ENCODE measurements at places on chromosomes 6 and 20.

- DNase-seq: no peak
Measured at GRCh38 chr6:2502998-2503674, 247.6 kb downstream of the MYLK4 start.

- DNase-seq: no peak
Measured at GRCh38 chr20:57708694-57709673, 831 bp downstream of the PMEPA1 start.

- DNase-seq: no peak
Measured at GRCh38 chr20:16472045-16472872, 101.0 kb downstream of the KIF16B start.

DNA sequence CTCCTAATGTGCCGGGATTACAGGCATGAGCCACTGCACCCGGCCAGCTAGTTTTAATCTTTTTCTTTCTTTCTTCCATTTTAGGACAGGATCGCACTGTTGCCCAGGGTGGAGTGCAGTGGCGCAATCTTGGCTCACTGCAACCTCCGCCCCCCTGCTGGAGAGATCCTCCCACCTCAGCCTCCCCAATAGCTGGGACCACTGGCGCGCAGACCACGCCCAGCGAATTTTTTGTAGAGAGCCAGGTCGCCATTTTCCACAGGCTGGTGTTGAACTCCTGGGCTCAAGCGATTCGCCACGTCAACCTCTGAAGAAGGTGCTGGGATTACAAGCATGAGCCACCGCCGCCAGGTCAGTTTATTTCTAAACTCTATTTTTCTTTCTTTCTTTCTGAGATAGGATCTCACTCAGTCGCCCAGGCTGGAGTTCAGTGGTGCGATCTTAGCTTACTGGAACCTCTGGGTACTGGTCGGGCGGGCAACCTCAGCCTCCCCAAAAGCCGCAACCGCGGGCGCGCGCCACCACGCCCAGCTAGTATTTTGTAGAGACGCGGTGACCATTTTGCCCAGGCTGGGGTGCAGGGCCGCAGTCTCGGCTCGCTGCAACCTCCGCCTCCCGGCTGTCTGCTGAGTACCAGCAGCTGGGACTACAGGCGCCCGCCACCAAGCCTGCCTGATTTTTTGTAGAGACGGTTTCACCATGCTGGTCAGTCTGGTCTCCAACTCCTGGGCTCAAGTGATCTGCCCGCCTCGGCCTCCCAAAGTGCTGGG, 20.0 kb upstream of the LIN28B start:
- DNase-seq: no peak

GRCh38 chr20:4083098-4083865, 67.9 kb upstream of the RNF24 start:
- no peak for DNase-seq

GRCh38 chr6:105591053-105591452, 188.2 kb upstream of the PREP start:
- no peak for DNase-seq

GRCh38 chr6:28710466-28711191, 184.9 kb downstream of the GPX5 start:
- no peak for DNase-seq

DNA sequence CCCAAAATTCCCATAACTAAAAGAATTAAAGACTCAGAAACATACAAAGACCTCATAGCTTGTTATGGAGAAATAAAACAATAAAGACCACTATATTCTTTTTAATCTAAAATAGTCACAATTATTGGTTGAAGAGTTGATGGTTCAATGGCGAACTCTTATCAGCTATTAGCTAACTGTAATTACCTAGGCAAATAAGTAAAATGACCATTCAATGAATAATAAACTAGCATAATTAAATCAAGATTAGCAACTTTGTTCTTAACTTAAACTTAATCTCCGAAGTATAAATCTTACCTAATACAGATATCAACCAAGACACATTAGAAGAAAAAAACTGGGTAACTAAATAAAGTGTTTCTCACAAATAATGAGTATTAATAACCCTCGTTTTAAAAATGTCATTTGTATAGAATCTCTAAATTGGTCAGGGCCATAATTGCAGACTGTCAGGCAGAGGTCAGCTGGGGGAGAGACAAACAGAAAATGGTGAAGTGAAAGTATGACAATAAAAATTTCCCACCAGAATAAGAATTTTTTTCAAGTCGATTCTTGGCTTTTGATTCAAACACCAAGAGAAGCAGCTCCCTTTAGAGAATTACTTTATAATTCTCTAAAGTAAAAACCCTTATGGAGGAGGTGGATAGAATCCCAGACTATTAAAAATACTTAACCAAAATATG, 1.7 kb downstream of the FKBP5 start:
- no peak for DNase-seq

DNA sequence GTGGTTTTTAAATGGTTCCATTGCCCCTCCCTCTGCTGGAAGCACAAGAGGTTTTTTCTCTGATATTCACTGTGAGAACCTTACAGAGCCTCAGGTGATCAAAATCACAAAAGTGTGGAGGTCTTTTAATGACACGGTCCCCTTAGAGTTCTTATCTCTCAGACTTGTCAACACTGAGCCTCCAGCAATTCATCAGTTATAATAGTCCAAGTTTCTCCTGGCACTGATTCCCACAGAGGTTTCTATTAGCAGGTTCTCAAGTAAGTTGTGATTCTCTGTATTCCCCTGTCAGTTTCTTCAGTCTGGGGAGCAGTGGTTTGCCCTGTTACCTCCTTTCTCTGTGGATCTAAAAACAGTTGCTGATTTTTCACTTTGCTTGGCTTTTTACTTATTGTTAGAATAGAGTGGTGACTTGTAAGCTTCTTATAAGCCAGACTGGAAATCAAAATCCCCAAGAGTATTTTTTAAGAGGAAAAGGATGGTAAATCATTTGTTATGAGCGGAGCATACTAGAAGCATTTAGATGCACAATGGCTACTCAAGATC, 157.4 kb upstream of the BMP5 start:
- no peak for DNase-seq

GRCh38 chr6:3151691-3152090, 5.7 kb downstream of the TUBB2A start:
- DNase-seq: peak; percentile 13

DNA sequence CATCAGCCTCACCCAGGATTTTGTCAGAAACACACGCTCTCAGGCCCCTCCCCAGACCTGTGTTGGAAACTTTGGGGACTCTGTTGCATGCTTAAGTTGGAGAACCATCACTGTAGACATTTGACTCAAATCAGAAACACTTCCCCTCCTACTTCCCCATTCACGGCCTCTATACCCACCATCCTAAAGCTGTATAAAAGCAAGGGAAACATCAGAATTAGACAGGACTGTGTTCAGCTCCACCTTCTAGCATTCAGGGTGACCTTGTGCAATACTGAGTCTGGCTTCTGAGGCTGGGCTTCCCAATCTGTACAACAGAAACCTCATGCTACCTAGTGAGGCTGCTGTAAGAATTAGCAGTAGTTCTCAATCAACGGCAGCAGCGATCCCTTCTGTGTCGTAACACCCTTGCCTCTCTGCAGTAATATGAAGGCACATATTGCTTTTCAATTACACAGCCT, 252.3 kb downstream of the LY86 start:
- DNase-seq: no peak

DNA sequence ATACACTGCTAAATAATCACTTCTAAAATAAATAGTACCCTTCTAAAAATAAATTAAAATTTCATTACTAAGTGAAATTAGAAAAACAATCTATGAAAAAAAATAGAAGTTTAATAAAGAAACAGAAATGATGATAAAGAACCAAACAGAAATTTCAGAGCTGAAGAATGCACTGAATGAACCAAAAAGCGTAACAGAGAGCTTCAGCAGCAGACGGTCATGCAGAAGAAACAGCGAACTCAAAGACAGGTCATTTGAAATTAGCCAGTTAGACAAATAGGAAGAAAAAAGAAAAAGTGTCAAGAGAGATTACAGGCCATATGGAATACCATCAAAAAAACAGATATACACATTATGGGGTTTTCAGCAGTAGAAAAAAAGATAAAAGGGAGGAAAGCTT, 706.7 kb downstream of the TBC1D32 start:
- DNase-seq: no peak

DNA sequence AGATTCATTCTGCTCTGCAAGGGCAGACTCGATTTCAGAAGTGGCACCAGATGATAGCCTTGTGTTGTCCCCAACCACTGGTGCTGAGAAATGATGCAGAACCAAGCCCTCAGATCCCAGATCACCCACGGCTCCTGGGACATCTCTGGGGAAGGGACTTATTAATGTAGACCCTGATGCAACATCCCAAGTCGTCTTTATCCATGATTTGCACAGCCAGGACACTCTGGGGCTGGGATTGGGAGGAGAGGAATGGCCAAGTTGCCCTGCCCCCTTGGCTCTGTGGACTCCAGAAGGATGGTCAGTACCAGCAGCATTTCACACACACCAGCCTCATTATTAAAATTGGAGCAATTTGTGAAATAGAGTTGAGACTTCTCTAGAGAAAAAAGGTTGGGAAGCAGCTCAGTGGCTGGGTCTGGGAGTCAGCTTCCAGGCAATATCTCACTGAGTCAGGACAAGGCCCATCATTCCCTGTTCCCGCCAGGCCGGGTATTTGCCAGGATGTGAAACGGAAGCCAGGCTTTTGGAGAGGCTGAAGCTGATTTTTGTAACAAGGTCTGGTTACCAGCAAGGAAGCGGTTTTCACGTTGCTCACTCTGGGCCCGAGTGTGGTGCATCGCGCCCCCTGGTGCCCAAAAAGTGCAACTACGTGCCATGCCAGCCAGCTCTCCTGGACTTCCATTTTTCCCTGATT, 67.4 kb downstream of the ZBTB2 start:
- DNase-seq: peak; percentile 80

DNA sequence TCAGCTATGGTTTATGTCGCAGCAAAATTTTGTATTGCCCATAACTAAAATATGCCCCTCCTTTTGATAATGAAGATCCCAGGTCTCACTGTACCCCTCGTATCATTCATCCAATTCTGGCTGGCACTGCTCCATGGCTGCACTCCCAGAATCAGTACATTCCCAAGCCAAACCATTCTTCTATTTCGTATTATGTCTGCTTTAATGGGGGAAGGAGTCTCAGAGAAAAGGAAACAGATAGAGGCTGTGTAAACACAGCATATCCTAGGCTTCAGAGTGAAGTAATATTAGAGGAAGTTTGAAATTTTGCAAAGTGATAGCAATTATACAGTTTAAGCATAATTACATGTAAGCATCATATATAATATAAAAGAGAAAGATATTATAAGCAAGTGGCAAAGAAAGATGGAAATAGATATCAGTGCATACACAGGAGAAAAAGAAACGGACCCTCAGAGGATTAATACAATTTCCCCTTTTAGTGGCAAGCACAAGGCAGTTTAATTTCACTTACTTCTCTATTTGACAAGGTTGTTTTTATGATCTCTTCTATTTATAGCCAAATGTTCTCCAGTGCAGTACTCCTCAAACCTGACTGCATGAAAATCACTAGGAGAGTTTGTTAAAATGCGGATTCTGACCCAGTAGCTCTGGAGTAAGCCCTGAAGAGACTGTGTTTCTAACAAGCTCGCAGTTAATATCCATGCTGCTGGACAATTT, 56.5 kb upstream of the TENT5A start:
- DNase-seq: peak; percentile 18

DNA sequence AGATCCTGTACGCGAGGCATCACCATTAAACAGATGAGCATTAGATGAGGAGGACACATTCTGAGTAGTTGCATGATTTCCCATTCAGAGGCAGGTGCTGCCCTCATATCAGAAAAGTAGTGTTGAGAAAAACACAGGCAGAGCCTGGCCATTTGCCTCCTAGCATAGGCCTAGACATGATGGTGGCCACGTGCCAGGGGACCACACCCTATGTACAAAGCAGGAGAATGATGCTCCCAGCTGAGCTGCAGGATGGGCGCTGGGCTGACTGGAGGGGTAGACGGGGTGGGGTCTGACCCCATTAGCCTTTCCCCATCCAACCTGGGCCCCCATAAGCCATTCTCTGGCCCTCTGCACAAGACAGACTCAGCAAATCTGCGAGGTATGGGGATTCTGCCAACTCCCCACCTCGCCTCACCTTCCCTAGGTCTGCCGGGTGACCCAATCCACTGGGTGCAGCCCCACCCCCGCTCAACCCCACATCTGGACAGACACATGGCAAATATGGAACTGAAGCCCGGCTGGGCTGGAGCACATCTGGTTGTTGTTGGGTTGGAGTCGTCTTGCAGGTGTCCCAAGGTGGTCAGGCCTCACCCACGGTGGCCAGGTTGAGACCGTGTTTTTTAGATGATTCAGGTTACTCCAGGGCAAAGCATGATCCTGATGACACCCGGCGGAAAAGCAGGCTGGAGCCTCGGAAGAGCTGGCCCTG, 13.9 kb downstream of the PI16 start:
- no peak for DNase-seq

GRCh38 chr6:36893976-36894932, 8.5 kb downstream of the C6orf89 start:
- no peak for DNase-seq

DNA sequence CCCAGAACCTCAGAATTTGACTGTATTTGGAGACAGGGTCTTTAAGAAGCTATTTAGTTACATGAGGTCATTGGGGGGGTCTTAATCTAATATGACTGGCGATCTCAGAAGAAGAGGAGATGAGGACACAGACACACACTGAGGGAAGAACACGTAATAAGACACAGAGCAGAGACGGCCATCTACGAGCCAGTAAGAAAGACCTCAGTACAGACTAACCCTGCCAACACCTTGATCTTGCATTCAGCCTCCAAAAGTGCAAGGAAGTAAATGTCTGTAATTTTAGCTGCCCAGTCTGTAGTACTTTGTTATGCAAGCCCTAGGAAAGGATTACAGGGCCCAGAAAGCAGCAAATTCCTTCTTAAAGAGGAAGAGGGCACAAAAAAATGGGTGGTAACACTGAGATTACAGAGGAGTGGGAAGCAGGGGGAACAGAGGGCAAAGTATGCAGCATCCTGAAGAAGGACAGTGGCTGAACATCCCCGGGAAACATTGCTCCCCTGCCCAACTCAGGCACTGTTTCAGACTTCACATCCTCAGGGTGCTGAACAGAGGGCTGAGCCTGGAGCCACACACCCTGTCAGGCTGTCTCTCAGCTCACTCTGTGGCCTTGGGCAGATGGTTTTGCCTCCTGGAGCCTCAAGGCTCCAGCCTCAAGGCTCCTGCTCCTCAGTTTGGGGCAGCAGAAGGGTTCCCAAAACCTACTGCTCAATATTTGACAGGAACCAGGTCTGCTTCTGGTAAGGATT, 27.9 kb upstream of the SIRPG start:
- no peak for DNase-seq

DNA sequence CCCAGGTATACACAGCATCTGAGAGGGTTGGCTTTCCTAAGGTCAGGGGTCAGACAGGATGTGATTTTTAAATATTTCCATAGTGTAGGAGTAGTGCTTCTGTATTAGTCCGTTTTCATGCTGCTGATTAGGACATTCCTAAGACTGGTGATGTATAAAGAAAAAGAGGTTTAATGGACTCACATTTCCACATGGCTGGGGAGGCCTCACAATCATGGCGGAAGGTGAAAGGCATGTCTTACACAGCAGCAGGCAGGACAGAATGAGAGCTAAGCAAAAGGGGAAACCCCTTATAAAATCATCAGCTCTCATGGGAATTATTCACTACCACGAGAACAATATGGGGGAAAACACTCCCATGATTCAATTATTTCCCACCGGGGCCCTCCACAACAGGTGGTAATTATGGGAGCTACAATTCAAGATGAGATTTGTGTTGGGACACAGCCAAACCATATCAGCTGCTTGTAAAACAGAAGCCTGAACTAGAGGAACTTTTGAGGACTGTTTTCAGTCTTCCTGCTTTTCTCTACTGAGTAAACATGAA, 91.0 kb upstream of the MEI4 start:
- peak; percentile 90 for DNase-seq

GRCh38 chr6:130697271-130697994, 129.8 kb upstream of the SMLR1 start:
- DNase-seq: no peak

GRCh38 chr6:164928057-164928727, 381.2 kb downstream of the C6orf118 start:
- DNase-seq: no peak
